Activated gamma-delta T cell treated with anti-CD3 and anti-CD28 coated beads, Interleukin-2, amount 50 U/mL, for 16 hours (primary cell): ENCODE measurements at places on chromosomes 7 and 10.

DNA sequence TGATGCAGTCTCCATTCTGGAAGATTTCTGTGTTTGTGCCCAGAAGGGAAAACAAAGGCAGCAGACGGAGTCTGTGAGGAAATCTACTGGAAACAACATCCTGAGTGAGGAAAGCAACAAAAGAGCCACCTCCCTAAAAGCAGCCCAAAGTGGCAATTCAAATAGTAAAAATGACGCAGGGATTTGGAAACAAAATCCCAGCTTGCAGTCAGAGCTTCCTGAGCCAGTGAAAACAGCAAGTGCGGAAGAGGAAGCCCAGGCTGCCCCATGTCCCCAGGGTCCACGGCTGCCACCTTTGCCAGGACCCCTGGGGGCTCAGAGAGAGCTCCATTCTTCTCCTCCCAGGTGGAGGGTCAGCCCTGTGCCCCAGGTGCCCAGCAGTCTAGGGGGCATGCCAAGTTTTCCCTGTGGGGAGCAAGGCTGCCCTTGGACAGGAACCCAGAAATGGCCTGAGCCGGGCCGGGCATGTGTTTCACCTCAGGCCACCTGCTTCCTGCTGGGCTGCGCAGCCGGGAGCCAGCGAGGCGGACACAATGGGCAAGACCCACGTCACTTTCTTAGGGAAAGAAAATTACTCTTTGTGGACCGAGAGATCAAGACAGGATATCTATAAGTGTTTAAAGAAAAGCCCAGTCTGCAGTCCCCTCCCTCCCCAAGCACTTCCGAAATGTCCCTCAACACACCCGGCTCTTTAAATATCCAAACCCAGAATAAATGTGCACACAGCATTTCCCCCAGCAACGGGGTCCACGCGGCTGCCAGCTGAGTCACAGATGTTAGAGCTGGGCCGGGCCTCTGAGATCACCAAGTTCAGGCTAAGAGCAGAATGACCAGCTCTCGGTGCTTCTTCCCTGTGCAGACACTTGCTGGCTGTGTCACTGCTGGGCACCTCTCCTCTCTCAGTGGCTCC is 231.1 kb downstream of the ARHGAP12 start:
- no peak for DNase-seq

GRCh38 chr7:52283335-52283734 is 752.1 kb upstream of the POM121L12 start:
- no peak for DNase-seq

GRCh38 chr7:30699706-30700495 is 17.6 kb upstream of the CRHR2 start:
- DNase-seq, result no peak

DNA sequence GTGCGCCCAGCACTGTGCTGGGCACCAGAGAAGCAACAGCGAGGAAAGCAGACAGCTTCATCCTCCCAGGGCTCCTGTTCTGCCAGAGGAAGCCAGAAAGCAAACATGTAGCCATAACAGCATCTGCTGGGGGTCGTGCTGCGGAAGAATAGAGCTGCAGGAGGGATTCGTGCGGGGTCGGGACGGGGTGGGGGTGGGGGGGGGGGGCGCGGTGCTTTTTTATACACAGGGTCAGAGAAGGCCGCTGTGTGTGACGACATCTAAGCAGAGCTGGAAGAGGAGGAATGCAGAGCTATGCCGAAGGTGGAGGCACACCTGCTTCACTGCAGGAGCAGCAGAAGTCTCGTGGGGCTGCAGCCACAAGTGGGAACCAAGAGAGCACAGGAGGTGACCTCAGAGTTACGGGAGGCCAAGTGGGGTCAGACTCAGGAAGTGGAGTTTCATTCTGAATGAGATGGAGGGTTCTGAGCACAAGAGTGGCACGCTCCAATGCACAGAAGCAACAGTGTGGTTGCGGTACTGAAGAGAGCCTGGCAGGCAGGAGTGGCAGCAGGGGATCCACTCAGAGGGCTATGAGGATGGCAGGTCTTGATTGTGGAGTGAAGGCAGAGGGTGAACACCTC is 11.1 kb downstream of the PKD1L1 start:
- DNase-seq, result no peak

GRCh38 chr7:133723044-133723443 is 404.1 kb upstream of the LRGUK start:
- no peak for DNase-seq

- DNase-seq, result no peak
These were observed 7.9 kb downstream of the PANK1 start for GRCh38 chr10:89637113-89637512.

GRCh38 chr7:129607471-129608120 is 3.9 kb upstream of the NRF1 start:
- DNase-seq, result peak; percentile 17

GRCh38 chr7:100369105-100369504 is 4.2 kb upstream of the PILRA start:
- no peak for DNase-seq

- DNase-seq, result no peak
These were observed 135.3 kb downstream of the OAT start for GRCh38 chr10:124283215-124283948.
